ENCODE measurements at places on chromosomes 3 and 15. TPM values are rescaled to one million over a fixed set of nuclear protein-coding genes. Genes with fewer than 3 reads are reported as not detected.

Gene LAMB2
- 154 TPM for total RNA-seq

Gene LNP1
- 3.7 TPM for total RNA-seq

Gene SLC9C1
- not detected for total RNA-seq

- no peaks in the 10 kb centered on the region for H3K27me3 ChIP-seq
- no peak for DNase-seq
- no peaks in the 10 kb centered on the region for H3K4me1 ChIP-seq
- H3K27ac ChIP-seq, result no peak overlapping the region
- no peak overlapping the region for H3K4me3 ChIP-seq
Measured at GRCh38 chr15:49831206-49831965, 210.5 kb downstream of the DTWD1 start.

DNA sequence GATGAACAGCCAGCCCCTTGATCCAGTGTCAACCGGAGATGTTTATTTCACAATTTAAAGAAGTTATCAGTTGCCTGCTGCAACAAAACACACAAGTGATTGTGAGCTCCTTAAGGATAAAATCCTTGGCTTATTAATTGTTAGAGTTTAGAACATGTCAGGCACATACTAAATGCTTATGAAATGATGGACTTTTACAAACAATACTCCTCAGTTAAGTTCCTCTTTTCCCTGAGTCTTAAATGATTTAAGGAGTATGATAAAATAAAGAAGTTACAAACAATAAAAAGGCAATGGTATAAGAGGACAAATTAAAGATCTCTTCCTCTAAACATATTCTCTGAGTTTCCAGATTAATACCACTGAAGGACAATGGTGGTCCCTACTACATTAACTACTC is 5.7 kb downstream of the GHSR start:
- no peak for DNase-seq
- no peaks in the 10 kb centered on the region for H3K4me1 ChIP-seq
- no peak overlapping the region for H3K4me3 ChIP-seq
- H3K36me3 ChIP-seq, result no peaks in the 10 kb centered on the region
- H3K27ac ChIP-seq, result no peak overlapping the region

GRCh38 chr15:100735129-100736053 is 133.0 kb downstream of the ASB7 start:
- no peaks in the 10 kb centered on the region for H3K27me3 ChIP-seq
- H3K27ac ChIP-seq, result no peak overlapping the region

DNA sequence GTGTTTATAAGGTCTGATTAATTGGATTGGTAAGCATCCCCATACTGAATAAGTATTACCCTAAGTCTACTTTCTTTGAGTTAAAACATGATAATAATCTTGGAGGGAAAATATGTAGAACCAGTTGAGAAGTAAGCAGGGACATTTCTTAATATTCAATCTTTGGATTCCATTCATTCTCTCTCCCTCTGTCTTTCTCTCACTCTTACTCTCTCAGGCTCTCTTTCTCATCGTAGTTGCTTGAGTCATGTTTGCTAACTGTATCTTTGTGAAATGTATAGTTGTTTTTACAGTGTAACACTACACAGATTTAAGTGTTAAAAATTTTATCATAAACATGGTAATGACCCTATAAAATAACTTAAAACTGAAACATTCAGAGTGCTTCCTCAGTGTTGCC is 163.8 kb downstream of the RSRC1 start:
- H3K27ac ChIP-seq, result no peak overlapping the region
- no peaks in the 10 kb centered on the region for H3K27me3 ChIP-seq
- H3K36me3 ChIP-seq, result no peaks in the 10 kb centered on the region
- H3K4me3 ChIP-seq, result no peak overlapping the region
- H3K4me1 ChIP-seq, result no peaks in the 10 kb centered on the region

Gene SGO1
- 0.18 TPM for total RNA-seq

Gene MB21D2
- total RNA-seq, result 2.2 TPM

DNA sequence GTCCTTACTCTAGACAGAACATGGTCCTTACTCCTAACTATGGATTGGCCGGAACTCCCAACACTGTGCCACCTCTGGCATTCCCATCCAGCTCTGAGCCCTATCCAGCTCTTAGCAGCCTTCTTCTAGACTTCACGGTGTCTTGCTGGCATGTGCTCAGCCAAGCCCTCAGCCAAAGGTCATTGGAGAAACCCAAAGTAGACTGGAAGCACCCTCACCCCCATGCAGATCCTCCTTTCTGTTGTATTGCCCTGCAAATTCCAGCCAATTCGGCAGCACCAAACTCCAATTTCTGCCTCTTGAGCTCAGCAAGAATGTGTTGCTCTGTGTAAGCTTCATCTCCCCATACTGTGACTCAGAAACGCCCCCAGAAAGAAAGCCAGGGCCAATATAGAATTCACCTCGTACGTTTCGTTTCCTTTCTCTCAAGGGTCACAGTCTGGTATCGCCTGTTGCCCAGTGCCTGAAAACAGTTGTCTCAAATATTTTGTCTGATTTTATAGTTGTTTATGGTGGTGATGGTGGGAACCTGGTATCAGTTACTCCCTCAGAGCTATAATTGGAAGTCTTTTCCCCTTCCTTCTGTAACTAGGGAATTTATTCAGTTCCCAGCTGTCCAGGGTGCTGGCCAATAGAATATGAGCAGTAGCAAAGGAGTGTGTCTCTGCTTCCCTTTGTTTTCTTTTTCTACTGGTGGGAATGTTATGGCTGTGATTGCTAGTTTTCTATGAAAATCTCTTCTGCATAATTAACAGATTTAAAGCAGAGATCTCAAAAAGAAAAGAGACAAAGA is 28.4 kb upstream of the EPHB3 start:
- H3K4me3 ChIP-seq, result no peak overlapping the region
- H3K4me1 ChIP-seq, result no peaks in the 10 kb centered on the region
- H3K36me3 ChIP-seq, result no peaks in the 10 kb centered on the region

GRCh38 chr15:89479173-89479572 is 17.2 kb downstream of the RHCG start:
- no peak overlapping the region for H3K27ac ChIP-seq
- no peaks in the 10 kb centered on the region for H3K36me3 ChIP-seq
- peaks cover 11% of the 10 kb centered on the region for H3K27me3 ChIP-seq
- no peak for DNase-seq
- no peaks in the 10 kb centered on the region for H3K4me1 ChIP-seq
- H3K4me3 ChIP-seq, result no peak overlapping the region

Gene SIDT1
- 0.19 TPM for total RNA-seq

GRCh38 chr3:115836944-115837343 is 213.6 kb downstream of the GAP43 start:
- H3K4me1 ChIP-seq, result no peaks in the 10 kb centered on the region
- H3K4me3 ChIP-seq, result no peak overlapping the region
- H3K27me3 ChIP-seq, result no peaks in the 10 kb centered on the region
- no peaks in the 10 kb centered on the region for H3K36me3 ChIP-seq
- no peak overlapping the region for H3K27ac ChIP-seq

DNA sequence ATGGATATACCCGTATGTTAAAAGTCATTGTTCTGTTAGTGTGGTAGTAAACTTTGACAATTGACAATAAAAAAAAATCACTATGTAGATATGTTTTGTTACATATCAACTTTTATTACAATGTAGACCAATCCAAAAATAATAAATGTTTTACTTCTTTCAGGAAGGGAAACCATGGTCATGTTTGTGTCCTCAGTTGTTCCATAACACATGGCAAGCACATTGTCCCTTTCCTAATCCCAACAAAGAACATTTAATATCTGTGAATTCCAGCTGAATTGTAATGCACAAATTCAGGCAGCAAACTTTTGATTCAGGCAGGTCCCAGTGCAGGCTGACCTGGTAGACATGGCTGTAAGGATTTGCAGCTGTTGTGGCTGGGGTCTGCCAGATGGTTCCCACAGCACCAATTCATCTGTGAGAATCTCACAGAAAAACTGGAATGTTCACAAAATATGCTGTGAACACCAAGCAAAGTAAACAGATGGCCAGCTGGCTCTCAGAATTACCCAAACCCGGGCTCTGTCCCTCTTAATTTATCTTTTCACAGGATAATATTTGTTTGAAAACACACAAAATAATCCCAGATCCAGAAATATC is 1.9 kb upstream of the SPG21 start:
- H3K27ac ChIP-seq, result no peak overlapping the region
- DNase-seq, result no peak
- no peaks in the 10 kb centered on the region for H3K27me3 ChIP-seq

DNA sequence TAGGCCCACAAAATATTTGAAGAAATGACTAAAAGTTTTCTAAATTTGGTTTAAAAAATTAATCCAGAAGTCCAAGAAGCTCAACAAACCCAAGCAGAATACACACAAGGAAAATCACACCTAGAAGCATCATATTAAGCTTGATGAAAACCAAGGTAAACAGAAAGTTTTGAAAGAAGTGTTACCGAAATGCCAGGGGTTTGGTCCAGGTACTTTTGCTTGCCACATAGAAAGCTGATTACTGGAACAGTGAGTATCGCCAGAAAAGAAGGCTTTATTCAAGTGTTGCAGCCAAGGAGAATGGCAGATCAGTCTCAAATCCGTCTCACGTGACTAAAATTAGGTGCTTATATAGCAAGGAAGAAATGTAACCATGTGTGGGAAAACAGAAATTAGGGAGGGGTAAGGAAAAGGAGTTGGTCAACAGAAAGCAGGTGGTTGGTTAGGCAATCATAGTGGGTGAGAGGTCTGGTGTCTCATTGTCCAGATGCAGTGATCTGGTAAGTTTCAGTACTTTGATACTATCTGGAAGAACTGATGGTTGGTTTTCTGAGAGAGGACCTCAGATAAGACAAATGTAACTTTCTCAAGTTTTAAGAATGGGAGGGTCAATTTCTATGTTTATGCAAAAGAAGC is 96.9 kb upstream of the MYRIP start:
- no peak overlapping the region for H3K4me3 ChIP-seq
- H3K36me3 ChIP-seq, result no peaks in the 10 kb centered on the region
- H3K27me3 ChIP-seq, result no peaks in the 10 kb centered on the region
- no peak for DNase-seq
- no peak overlapping the region for H3K27ac ChIP-seq

DNA sequence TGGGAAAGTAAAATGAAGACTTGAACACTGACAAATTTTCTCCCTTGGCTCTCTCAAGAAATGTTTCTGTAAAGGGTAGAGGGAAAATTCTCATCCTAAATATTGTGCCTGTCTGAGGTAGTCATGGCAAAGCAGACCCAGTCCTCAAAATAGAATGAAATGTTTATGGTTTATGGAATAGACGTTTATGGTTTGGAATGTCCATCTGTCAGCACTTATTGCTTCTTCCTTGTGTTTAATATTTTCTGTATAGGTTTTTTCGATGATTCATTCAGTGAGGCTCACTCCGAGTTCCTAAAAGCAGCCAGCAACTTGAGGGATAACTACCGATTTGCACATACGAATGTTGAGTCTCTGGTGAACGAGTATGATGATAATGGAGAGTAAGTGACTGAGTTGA is 13.9 kb downstream of the ELL3 start:
- H3K27me3 ChIP-seq, result no peaks in the 10 kb centered on the region
- H3K36me3 ChIP-seq, result peaks cover 3% of the 10 kb centered on the region
- no peak for DNase-seq
- no peak overlapping the region for H3K27ac ChIP-seq
- H3K4me3 ChIP-seq, result no peak overlapping the region
- no peaks in the 10 kb centered on the region for H3K4me1 ChIP-seq

Gene DPPA2
- total RNA-seq, result not detected

- H3K36me3 ChIP-seq, result no peaks in the 10 kb centered on the region
- H3K4me1 ChIP-seq, result peaks cover 54% of the 10 kb centered on the region
- peak overlapping the region; percentile 76 for H3K27ac ChIP-seq
- DNase-seq, result peak; percentile 64
- no peaks in the 10 kb centered on the region for H3K27me3 ChIP-seq
Measured at GRCh38 chr3:138389841-138390581, 41.6 kb downstream of the MRAS start.

Gene PRSS50
- total RNA-seq, result not detected

Gene IGSF11
- 11.5 TPM for total RNA-seq

DNA sequence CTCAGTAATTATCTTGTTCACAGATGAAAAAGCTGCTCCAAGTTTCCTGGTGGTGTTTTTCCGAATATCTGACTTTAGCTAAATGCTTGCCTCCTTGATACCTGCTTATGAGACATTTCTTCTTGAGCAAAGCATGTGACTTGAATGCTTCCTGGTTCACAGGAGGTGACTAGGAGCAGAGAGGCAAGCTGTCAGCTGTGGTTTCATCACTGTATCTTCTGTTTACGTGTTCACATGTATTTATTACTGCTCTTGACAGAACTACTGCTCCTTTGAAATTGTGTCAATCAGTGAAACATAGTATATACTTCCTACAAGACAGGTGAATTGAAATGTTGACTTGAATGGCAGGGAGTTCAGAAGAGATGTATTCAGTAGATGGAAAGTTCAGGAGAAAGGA is 8.9 kb upstream of the SPPL2A start:
- H3K27ac ChIP-seq, result peak overlapping the region; percentile 77
- H3K36me3 ChIP-seq, result no peaks in the 10 kb centered on the region
- peaks cover 21% of the 10 kb centered on the region for H3K4me1 ChIP-seq

Data from gastrocnemius medialis (tissue), 4 donors.